ENCODE measurements at places on chromosomes 12 and 14.

DNA sequence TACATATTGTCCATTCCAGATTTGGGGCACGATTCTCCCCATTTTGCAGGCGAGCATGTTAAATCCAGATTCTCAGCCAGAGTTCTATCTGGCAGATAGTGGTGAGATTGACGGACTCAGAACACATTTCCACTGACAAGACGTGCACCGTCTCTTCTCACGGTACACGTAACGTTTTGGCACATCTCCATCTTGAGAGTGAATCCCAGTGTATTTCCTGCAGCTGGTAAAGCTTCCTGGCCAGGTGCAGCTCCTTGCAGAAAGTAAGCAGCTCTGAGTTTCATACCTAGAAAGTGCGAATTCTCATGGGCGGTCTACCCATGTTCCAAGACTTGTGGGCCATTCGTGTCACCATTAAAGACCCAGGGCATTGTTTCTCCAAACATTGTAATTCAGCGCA is 102.6 kb downstream of the TSPAN9 start:
- DNase-seq, result no peak

GRCh38 chr12:76219806-76220205 is 128.4 kb downstream of the BBS10 start:
- no peak for DNase-seq

GRCh38 chr12:47816403-47817271 is 3.1 kb downstream of the HDAC7 start:
- no peak for DNase-seq

DNA sequence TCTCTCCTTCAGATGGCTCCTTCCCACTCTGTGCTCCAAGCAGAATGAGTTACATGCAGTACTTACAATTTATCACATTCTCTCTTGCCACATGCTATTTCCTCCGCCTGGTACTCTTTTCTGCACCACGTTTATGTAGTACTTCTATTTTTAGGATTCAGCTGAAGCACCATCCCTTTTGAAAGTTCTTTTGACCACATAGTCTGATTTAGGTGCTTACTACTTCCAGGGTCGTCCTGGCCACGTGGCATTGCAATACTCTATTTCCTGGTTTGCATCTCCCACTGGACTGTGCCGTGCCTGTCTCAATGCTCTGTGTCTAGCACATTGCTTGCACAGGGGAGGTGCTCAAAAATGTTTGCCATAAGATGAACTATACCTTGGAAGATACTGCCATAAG is 16.3 kb upstream of the TBC1D30 start:
- DNase-seq, result no peak

DNA sequence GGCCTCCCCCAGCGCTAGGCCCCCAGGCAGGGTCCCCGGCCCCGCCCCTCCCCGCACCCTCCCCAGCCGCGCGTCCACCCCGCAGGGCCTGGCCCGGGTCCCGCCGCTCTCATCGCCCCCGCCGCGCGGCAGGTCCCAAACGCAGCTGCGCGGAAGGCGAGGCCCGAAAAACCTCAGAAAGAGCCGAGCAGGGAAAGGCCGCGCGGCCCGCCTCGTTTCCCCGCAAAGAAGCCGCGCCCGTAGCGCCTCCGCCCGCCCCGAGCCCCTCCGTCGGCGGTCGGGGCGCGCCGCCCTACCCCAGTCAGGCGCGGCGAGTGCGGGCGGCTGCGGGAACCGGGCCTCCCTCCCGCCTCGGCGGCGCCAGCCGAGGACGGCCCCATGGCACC is 324 bp downstream of the POLE start:
- DNase-seq, result no peak
